NCI-H524 treated with DMSO at 0.1 percent for 48 hours (cell line): ENCODE measurements at places on chromosomes 11 and 22.

DNA sequence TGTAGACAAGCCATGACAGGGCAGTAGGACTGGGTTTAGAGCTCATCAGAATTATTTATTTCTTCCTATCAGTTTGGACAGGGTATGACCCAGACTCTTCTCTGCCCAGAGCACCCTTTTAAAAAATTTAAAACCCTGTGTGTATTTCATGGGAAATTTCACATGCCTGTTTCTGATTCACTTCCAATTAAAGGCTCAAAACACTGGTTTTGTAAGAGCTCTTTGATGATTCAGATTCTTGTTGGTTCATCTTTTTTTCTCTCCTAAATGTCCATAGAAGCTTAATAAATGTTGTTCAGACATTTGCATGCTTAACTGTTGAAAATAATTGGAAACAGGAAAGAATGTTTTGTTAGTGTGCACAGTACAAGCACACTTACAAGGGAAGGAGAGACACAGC is 13.8 kb downstream of the FLI1 start:
- DNase-seq, result no peak

GRCh38 chr22:19410941-19411689 is 20.4 kb downstream of the HIRA start:
- no peak for DNase-seq

- no peak for DNase-seq
Measured at GRCh38 chr11:86748296-86748695, 52.0 kb upstream of the PRSS23 start.

DNA sequence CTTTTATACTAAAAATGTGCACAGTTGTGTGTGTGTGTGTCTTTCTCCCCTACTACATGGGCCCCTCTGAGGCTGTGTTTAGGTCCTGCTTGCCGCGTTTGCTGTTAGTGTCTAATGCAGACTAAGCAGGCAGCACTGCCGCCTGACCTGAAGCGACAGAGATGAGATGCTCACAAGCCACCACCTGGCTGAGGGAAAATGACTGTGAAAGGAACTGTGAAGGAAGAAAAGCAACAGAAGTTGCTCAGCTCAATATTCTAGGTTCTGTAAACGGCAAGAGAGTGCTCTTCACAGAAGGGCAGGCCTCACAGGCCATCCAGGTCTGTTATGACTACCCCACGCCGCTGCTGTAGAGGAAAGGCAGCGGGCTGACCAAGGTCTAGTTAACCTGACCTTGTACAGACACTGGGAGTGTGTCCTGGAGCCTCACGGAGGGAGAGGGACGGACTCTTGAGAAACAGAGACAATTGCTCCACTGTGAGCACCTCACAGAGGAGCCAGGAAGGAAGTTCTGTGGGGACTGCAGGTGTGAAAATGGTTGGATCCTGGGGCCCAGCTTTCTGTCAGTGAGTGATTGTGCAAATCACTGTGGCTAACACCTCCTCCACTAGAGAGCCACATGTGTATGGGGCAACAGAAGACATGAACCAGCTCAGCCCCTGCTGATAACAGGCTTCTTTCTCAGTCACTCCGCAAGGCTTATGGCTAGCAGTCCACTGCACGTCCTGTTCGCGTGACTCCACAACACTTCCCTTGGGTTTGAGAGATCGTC is 31.3 kb upstream of the YPEL1 start:
- DNase-seq, result no peak

GRCh38 chr11:68842427-68843051 is 823 bp upstream of the CPT1A start:
- DNase-seq, result no peak

DNA sequence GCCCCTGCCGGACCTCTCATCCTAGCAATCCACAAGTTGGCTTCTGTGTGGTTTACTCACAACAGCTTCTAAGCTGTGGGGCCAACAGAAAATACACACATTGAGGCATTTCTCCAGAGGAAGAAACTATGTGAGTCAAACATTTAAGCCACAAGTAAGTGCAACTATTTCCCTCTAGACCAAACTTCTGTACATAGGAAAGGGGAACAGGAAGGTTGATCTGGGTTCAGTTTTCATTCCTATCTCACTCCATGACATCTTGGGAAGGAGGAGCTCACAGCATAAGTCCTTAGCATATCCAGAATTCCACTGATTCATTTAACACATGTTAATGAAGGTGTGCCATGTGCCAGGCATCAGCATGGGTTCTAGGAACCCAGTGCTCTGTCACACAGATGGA is 72.8 kb upstream of the PICALM start:
- no peak for DNase-seq

- DNase-seq, result no peak
Measured at GRCh38 chr22:28075358-28075981, 156.4 kb upstream of the PITPNB start.
